ENCODE measurements at places on chromosomes 16 and 17.

- DNase-seq, result no peak
These were observed 246.9 kb upstream of the GSE1 start for GRCh38 chr16:85366031-85366763.

GRCh38 chr17:41264599-41264998 lies 579 bp upstream of the KRTAP9-6 start:
- no peak for DNase-seq

DNA sequence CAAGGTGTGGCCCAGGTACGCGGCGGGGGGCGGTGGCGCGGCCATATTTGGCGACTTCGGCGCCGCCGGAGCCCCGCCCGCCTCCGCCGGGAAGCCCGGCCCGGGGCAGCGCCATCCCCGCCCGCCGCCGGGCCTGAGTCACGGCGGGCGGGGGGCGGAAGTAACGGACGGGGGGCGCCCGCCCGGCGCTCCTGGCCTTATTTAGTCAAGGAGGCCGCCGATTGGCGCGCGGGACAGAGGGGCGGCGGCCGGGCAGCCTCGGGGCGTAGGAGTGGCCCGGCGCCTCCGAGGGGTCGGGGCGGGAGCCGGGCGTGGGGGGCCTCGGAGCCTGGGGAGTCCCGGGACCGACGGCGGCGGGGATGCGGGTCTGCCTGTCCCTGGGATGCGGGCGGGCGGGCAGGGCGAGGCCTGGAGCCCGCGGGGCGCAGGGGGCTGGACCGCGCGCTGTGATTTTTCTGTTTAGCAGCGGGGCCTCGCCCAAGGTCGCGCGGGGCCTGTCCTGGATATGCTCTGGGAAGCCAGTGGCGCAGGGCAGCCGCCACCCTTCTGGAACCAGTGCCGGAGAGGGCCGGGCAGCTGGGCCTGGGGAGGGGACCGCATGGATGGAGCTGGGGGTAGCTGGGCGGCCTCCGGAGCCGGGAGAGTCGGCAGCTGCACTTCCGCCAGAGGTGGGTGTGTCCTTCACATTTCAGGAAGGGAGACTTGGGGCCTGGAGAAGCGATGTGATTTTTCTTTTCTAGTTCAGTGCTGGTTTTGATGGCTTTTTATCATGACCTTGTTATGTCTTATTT lies 2.3 kb upstream of the ACTG1 start:
- DNase-seq, result peak; percentile 32

DNA sequence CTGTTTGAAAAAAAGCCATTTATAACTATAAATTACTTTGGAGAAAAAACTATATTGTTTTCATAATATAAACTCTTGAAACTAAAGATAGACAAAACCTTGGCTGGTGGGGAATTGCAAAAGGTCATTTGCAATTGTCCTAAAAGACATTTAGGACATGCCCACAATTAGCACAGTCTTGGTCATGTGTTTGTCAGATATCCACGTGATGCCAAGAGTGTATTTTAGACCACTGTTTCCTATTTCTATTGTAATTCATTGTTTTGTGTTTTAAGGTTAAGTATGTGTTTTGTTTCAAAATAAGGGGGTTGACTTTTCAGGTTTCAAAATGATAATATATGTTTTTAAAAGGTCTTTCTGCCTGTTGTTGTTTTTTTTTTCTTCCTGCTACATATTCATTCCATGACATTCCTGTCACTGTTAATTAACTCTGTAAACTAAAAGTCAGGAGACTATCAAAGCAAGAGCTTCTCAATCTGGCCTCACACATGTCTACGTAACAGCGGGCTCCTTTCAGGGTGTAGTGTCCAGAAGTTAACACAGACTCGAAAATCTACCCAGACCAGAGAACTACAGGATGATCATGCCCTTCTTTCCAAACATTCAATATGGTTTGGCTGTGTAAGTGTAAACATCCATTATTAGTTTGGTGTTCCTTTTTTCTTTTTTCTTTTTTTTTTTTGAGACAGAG lies 58.7 kb downstream of the COG7 start:
- no peak for DNase-seq

DNA sequence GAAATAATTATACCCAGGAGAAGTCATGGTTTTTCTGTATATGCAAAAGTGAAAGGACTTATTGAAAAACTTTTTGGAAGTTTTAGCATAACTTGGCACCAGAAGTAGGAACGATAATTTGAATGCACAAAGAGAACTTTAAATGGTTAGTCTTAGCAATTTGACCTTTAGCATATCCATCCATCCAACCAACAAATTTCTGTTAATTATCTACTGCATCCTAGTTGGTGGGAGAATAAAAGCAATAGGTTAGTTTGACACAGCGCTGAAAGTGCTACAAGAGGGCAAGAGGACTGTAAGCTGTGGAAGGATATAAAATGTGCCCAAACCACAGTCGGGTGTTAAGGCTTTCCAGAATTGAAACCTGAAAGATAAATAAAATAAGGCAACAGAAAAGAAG lies 17.6 kb downstream of the SPAG9 start:
- DNase-seq, result no peak

- no peak for DNase-seq
These were observed 6.3 kb downstream of the CACNG1 start for GRCh38 chr17:67050471-67051154.

GRCh38 chr17:81680150-81680549 lies 3.4 kb downstream of the ARL16 start:
- no peak for DNase-seq

GRCh38 chr17:15744074-15744676 lies 12.1 kb downstream of the TBC1D26 start:
- no peak for DNase-seq

- DNase-seq, result no peak
These were observed 613.2 kb downstream of the KCNJ18 start for GRCh38 chr17:22305356-22306071.

DNA sequence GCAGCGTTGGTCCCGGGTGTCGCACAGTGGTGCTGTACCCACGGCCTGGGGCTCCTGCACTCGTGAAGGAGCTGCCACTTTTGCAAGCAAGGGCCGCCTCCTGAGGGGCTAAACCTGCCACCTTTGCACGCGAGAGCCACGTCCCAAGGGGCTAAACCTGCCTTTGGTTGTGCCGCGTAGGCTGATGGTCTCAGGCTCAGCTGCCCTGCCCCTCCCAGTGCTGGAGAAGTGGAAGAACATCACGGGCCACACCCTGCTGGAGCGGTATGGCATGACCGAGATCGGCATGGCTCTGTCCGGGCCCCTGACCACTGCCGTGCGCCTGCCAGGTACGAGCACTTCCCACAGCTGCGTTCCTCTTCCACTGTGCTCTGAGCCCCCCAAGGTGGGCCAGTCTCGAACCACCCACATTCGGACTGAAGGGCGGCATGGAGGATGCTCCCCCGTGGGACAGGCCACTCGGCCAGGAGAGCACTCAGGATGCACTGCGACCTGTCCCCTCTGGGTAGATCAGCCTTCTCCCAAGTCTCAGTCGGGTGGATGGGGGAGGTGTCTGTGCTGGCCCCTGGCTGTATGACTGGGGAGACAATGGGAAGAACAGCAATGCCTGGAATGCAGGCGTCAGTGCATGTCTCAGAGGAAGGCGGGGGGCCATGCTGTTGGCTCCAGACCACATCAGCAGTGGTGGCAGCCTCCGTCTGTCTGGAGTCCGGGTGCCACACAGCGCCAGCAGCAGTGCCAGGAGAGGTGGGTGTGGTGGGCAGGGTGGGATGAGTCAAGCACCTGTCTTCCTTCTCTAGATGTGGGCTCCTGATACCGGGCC lies 20.7 kb downstream of the ACSF3 start:
- no peak for DNase-seq

- DNase-seq, result peak; percentile 15
These were observed 63.3 kb upstream of the MTMR4 start for GRCh38 chr17:58577696-58578095.

DNA sequence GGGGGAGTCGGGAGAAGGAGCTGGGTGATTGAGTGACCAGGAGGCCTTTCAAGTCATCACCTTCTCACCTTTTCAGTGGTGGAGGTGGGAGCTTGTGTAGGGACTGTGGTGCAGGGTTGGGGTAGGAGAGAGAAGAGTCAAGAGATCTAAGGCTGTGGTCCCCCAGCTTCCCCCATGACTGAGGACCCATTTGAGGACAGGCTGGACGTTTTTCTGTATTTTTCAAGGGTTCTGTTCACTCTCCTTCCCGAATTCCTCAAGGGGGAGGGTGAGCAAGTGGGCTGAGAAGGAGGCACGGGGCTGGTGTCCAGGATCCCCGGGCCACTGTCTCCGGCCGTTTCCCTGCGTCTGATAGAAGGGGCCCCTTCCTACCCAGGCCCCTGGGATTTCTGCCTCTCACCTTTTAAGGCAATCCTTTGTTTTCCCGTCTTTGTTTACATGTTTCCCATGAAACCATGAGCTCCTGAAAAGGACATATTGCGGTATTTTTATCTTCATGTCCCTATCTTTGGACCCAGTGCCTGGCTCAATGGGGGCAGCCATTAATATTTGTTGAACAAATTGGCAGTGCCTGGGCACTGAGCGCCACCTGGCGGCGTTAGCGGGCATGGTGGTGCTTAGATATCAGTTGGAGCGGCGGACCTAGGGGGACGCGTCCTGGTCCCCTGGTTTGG lies 9.2 kb upstream of the CD300A start:
- no peak for DNase-seq

DNA sequence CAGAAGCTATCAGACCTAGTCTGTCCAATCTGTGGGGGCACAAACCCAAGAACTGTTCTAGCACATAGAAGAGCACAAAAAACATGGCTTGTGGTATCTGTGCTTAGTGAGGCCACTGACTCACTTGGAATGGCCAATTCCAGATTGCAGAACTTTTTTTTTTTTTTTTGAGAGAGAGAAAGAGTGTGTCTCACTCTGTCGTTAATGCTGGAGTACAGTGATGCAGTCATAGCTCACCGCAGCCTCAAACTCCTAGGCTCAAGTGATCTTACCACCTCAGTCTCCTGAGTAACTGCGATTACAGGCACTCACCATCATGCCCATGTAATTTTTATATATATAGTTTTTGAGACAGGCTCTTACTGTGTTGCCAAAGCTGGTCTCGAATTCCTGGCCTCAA lies 77.2 kb upstream of the CLEC3A start:
- DNase-seq, result no peak

GRCh38 chr17:3838206-3838605 lies 7.8 kb downstream of the NCBP3 start:
- DNase-seq, result no peak

GRCh38 chr16:66562986-66563385 lies 3.3 kb upstream of the CMTM1 start:
- DNase-seq, result no peak

- DNase-seq, result no peak
These were observed 20.2 kb downstream of the NGFR start for GRCh38 chr17:49515196-49515770.

DNA sequence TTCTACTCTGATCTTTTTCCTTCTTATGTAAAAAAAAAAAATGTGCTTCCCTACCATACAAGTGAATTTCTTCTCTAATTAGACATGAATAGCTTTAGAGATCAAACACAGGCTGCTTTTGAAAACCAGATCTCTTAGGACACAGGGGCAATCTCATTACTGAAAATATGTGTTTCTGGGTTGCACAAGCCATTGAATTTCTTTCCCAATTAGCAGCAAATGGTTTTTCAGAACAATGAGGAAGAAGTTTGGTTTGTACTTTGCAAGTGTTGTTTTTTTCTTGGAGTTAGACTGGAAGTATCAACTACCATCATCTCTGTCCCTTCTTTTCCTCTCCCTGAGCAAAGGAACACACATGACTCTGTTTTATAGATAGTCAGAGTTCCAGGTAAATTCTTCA lies 5.6 kb upstream of the ANKS4B start:
- DNase-seq, result no peak

DNA sequence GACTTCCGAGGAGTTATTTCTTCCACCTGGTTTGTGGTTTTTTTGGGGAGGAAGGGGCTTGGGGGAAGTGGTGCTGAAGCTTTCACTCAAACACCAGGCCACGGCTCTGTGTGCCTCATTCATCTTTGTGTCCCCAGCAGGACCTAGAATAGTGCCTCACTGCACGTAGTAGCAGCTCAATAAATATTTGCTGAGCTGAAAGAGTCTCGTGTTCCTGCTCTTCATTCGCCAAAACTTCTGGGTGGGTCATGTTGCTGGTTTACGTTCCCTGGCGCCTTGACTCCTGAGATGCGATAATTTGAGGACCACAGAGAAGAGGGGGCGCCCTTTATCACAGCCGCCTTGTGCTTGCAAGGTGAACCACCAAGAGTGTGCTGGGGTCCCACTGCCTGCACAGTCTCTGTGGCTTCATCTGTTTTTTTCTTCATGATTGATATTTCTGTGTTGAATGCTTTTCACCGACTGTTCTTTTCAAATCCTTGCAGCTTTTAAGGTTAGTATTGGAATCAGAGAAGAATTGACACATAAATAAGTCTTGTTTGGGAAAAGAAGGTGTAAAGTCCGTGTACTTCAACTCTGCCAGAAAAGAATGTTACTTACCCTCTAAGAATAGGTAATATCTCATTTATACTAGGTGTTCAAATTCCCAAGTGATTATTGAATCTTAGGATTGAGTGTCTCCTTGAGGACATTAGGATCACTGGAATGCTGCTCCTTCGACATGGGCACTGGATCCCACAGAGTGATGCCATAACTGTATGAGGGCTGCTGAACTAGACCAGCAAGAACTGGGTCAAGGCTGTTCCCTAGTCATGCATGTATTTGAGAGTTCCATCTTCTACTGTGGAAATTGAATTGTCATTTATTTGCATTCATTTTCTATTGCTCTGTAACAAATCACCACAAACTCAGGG lies 92.7 kb upstream of the CLEC18A start:
- DNase-seq, result no peak

DNA sequence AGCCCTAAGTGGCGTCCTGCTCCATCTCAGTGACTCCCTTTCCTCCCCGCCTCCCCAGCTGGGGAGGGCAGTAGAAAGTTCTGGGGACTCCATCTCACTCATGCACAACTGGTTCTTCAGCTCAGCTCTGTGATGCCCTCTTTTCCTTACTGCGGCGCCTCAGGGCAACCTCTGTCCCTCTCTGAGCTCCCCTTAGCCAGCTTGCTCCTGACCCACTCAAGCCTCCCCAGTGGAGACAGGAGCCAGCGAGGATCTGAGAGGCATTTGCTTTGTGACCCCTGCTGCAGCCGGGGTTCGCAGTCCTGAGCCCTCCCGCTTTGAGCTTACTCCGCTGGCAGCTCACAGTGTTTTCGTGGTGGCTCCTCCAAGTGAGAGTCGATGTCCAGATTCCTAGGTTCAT lies 6.2 kb upstream of the MRC2 start:
- no peak for DNase-seq

DNA sequence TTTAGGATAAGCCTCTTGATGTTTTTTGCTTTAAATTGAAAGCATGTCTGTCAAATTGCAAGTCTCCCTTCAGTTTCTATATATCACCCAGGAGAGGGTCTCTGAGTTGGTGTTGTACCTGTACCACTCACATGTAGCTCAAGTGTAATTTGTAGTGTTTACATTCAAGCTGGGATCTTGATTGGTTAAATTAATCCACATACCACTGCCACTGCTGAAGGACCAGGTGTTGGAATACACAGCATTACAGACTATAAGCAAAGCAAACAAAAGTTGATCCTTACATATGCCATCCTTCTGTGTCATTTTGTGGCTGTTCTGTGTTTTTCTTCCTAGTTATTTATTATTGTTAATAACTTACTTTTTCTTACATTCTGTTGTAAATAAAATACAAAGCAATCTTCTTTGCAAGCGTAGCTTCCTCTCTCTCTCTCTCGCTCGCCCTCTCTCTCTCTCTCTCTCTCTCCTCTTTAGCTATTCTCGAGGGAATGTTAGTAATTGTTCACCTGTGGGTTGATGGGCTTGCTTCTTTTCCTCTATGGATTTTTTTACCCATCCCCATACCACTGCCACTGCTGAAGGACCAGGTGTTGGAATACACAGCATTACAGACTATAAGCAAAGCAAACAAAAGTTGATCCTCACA lies 20.8 kb upstream of the NOL11 start:
- DNase-seq, result no peak
